ENCODE measurements at places on chromosomes 3 and 15. TPM values are rescaled to one million over a fixed set of nuclear protein-coding genes. Genes with fewer than 3 reads are reported as not detected.

The ZNF660 gene
- total RNA-seq: 5.3 TPM

The ENTPD3 gene
- not detected for total RNA-seq

The GNAT1 gene
- not detected for total RNA-seq

The COLQ gene
- total RNA-seq: 5.6 TPM

The RGMA gene
- 26.2 TPM for total RNA-seq

The ST3GAL6 gene
- not detected for total RNA-seq

The STRA6 gene
- total RNA-seq: 5.4 TPM

DNA sequence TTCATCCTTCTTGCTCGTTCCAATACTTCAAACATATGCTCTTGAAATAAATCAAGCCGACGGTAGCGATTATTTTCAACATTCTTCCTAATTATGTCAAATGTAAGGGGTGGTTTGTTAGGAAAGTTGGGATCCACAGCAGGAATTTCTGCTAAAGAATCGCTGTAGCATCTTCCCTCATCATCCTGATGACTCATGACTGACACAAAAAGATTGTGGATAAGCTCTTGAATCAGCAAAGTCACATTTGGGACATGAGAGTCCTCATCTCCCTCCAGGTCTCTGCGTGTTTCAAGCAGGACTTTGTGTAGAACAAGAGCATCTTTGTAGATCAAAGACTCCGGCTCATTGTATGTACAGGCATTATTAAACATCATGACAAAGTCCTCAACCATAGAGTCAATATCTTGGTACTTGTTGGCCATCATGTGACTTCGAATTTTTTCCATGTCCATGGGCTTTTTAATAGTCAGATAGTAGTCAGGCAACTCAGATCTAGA lies 73.0 kb downstream of the UQCC5 start:
- no peak for DNase-seq

DNA sequence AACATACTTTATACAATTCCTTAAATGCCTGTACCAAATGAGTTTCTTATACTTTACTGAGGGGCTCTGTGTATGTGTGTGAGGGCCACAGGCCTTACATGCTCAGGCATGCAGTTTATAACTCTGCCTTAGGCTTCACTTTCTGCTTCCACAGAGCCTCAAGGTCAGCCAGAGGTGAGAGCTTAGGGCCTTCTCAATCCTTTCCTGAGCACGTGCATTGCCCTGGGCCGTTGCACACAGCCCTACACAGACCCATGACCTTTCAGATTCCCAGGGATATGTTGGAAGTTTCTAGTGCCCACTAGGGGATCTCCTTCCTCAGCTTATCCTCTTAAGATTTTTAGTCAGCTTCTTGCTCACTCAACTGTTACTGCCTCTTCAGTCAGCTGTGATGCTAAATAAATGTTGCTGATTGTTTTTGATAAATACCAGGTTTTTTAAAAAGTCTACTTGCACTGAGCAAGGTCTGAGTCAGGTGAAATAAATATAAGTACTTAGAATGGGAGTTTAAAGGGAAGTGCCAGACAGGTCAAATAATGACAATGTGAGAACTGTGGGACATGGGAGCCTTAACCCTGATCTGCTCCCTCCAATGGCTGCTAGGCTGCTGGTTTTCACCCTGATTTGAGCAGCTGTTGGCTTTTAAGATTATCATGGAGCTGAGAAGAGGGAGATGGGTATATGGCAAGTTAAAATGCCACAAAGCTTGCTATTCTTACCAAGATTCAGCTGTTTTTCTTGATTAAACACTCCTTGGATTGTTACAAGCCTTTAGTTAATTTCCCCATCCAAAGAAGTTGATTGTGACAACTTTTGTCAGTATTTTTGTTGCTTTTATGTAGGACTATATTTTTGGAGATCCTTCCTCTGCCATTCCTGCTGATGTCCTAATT lies 169.5 kb downstream of the PLD1 start:
- DNase-seq: no peak

DNA sequence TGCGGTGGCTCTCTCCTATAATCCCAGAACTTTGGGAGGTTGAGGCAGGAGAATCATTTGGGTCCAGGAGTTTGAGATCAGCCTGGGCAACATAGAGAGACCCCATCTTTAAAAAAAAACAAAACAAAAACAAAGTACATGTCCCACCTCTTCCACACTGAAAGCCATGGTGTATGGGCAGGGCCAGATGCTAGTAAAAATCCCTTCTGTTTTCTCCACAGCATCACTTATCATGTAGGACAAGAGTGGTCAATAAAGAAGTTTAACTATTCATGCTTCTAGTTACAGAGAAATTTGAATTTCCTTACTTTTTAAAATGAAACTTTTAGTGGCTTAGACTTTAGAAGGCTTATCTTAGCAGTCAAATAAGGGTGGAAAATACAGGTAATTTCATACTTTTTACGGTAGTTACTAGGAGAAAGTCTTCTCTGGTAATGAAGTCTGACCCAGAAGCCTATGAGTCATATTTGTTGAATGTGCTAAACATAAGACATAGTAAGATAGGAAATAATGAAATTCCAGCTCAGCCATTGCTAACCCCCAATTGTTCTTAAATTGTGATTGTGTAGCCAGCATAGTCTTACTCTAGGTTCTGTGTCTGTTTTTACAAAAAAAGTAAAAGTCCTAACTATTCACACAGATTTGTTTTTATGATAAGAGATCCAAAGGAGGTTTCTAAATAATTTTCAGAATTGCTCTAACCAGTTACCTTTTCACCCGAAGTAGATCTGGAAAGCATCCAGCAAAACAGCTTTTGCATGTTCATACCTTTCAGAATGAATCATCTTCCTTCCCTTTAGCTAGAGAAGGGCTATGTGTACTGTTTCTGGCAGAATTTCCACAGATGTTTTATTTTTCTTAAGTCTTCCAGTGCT lies 16.4 kb upstream of the ZNF609 start:
- DNase-seq: no peak

- DNase-seq: no peak
Observed at GRCh38 chr3:190167936-190168680, 47.4 kb upstream of the P3H2 start.

- no peak for DNase-seq
Observed at GRCh38 chr3:47042231-47042791, 62.8 kb downstream of the NBEAL2 start.

DNA sequence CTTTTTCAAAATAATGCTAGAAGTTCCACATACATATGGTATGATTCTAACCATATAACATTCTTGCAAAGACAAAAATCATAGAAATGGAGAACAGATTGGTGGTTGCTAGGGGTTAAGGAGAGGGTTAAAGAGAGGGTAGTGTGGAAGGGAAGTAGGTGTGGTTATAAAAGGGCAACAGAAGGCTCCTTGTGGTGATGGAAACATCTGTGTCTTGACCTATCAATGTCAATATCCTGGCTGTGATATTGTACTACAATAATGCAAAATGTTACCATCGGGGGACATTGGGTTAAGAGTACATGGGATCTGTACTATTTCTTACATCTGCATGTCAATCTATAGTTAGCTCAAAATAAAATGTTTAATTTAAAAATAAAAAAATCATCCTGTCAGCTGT lies 67.8 kb upstream of the FSIP1 start:
- no peak for DNase-seq

DNA sequence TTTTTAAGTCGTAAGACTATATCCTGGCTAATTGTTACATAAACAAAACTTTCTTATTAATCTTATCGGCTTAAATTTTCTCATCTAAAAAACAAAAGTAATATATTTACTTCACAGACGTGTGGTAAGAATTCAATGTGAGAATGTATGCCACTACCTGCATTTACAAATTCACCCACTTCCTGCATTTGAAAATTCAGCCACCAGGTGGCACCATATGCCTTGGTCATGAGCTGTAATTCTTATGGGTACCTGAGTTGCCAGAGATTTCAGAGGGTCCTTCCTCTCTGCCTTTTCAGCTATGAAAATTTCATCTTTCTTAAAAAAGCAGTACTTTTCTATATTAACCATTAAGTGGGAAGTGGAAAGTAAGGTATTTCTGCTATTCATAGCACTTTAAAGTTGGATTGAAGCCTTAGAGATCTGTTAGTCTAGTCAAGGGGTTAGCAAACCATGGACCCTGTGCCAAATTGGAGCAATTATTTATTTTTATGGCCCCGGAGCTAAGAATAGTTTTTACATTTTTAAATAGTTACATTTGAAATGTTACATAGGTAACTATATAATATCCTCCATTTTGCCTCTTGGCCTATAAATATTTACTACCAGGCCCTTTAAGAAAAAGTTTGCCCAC lies 127.8 kb downstream of the HCN4 start:
- DNase-seq: no peak

DNA sequence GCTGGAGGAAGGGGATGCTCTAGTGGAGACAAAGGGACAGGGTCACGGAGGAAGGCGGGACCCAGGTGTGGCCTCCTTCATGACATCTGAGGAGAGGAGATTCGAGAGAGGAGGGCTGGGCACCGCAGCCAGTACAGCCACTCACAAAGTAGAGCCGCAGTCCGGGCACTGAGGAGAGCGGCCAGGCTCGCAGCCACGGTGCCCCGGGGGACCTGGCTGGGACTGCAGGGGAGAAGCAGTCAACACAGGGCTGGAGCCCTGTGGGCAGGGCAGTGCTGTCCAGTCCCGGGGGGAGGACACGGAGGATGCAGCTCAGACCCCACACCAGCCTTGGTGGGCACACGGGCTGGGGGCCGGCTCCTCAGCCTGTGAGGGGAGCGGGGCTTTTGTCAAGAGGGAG lies 40.3 kb downstream of the HMCES start:
- DNase-seq: no peak

- DNase-seq: no peak
Observed at GRCh38 chr3:41448396-41448795, 249.1 kb downstream of the CTNNB1 start.

GRCh38 chr15:56613811-56614210 lies 119.5 kb downstream of the ZNF280D start:
- DNase-seq: no peak

DNA sequence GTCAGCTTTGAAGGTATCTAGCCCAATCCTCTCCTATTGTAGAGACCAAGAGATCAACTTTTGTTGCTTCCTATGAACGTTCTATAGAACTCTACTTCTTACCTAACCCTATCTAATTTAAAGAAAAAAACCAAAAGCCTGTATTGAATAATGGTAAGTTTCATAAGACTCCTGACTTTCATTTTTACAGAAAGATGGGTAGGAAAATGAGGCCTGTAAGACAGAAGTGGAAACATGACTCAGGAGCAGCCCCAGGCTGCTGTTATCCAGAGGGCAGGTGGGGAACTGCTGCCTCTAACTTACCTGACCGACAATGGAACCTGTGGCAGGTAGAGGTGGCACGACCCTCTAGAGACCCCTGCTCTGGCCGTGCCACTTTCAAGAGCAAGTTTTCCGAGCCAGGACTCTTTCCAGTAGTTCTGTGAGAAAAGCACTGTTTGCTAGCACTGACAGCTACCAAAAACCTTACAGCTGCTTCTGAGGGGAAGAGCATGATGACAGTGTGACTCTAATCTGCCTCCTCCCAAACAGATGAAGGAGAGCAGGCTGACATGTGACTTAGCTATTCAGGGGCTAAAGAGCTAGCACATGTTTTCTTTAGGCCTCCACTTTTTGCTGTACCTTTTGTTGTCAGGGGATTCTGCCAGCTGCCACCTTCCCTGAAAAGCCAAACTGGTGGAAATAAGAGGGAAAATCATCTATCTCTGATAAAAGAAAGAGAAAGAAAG lies 17.5 kb downstream of the POPDC2 start:
- DNase-seq: no peak

DNA sequence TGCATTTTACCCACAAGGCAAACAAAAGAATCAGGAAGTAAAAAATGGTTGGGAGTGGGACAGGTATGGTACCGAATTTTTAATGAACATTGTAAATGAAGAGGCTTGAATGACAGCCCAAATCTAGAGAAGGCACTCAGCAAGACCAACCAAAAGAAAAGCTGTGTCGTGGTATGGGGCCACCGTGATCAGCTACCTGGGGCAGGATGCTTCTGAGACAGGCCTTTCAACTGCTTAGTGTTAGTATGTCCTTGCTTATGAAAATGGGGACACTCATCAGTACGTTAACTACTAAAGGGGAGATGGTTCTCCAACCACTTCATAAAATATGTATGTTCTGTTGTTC lies 228.7 kb upstream of the ST8SIA2 start:
- no peak for DNase-seq

DNA sequence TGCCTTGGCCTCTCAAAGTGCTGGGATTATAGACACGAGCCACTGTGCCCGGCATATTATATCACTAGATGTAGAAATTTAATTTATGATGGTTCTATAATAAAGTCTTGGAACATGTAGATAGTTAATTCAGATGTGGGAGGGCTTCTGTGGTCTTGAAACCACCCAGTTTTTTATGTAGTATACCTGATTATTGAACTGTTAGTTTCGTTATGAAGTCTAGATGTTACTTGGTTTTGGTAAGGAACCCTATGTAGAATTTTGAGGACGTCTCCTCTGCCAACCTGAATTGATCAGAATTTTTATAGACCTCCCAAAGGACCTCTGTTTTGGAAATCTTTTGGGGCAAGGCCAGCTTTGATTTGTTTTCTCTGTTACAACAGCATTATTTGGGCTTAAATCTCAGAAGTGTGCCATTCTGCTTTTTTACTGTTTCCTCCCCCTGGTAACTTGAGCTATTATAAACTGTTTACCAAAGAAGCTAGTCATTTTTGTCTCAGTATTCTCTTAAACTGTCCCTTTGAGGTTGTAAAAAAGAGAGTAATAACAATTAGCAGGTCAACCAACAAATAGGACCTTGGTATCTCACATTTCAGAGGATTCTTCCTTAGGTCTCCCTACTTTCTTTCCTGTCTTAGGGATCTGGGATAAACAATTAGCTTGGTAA lies 20.8 kb downstream of the AKAP13 start:
- DNase-seq: no peak

Data from chondrocyte (in vitro differentiated cells).